T-helper 22 cell (primary cell): ENCODE measurements at places on chromosomes 12 and 14.

DNA sequence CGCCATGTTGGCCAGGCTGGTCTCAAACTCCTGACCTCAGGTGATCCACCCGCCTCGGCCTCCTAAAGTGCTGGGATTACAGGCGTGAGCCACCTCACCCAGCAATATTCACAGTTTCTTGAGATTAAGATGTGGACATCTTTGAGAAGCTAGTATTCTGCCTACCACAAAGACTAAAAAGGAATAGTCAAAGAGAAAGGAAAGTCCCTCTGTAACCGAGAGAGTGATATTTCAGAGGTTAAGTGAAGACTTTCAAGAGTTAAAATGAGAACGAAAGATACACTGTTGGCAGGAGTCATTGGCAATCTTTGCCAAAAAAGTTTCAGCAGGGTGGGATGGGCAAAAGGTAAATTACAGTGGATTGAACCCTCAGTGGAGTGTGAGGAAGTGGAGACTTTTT lies 15.6 kb downstream of the DGKA start:
- DNase-seq, result no peak

DNA sequence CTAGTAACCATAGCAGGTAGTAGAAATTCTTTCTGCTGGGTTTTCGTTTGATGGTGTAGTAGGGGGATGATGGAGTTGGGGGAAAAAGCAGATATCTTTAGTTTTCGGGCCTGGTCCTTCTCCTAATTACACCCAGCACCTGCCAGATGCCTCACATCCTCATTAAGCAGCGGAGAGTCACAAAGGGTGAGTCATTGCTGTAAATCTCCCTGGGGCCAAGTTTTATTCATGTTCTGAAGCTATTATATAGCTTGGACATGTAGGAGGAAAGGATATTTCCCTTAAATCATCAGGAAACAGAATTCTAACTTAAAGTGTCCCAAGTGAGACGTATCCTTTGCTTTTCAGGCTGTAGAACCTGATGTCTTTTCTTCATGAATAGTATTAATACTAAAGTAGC lies 4.9 kb upstream of the NECAP1 start:
- DNase-seq, result no peak

DNA sequence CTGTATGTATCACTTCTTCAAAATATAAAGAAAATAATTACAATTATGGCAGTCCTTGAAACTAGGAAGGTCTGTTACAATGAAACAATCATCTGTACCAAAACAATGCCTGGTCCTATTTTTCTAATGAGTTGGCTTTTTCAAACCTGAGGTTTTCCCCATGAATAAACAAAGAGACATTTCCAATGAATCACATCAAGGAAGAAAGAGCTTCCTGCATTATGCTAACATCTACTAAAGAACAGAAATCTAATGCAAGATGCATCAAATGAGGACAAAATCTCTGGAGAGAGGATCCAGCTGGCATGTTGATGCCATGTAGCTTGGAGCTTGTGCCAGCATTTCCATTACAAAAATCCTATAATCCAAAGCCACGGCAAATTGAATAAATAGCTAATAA lies 29.3 kb downstream of the NIN start:
- no peak for DNase-seq

GRCh38 chr14:94570440-94570839 lies 9.2 kb downstream of the SERPINA4 start:
- DNase-seq, result no peak

DNA sequence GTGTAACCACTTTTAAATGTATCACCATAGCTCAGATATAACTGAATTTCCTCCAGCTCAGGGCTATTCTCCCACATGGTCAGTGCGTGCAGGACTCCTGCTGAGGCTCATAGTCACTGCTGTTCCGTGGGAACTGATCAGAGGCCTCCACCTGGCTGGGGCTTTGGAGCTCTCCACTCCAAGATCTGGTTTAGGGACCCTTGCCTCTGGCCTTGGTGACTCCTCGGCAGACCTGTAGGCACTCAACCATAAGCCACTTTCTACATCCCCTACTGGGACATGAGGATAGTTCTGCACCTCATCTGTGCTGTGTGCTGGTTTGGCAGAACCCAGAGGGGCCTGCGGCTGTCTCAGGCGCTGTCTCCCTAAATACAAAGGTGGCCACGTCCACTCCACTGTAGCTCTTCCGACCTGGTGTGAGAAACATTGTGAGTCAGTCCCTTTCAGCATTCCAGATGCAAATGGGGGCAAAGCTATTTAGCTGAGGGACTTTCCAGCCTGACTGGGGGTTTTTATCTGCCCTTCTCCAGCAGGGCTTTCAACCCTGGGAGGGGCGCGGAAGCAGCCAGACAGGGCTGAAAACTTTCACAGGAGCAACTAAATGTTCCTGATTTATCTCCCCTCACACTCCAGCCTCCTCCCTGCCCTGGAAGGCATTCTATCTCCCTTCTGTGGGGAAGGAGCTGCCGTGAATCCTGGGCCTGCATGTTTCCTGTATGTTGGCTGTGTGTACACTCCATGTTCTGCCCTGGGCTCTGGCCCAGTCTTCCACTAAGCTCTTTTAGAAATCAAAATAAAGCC lies 218.3 kb upstream of the DAAM1 start:
- DNase-seq, result no peak

GRCh38 chr14:32514236-32514635 lies 185.1 kb downstream of the AKAP6 start:
- no peak for DNase-seq

- no peak for DNase-seq
These were observed 409.2 kb downstream of the IPO8 start for GRCh38 chr12:30286345-30286926.

DNA sequence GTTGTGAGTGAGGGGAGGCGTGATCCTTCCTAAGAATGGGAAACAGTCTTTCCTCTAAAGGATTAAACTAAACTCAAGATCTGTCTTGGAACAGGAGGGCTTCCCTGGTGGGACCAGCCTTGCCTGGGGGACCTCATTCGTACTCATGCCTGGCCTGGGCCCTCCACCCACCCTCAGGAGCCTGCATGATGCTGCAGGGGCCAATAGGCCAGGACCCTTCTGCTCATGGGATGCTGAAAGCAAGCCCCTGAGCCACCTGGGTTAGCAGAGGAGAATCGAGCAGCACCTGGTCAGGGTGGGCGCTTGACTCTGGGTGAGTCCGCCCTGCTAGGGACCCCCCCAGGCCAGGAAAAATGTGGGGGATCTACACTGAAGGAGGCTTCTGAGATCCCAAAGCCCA lies 48.3 kb upstream of the FAM181A start:
- no peak for DNase-seq

GRCh38 chr12:124720681-124721500 lies 142.8 kb downstream of the SCARB1 start:
- DNase-seq, result no peak

GRCh38 chr12:4787965-4788364 lies 67.8 kb downstream of the GALNT8 start:
- no peak for DNase-seq

- no peak for DNase-seq
These were observed 38.0 kb downstream of the NFKBIA start for GRCh38 chr14:35366521-35366976.
